ENCODE measurements at places on chromosomes 2 and 18.

- no peak for DNase-seq
Observed at GRCh38 chr2:100588071-100588786, 25.4 kb downstream of the PDCL3 start.

DNA sequence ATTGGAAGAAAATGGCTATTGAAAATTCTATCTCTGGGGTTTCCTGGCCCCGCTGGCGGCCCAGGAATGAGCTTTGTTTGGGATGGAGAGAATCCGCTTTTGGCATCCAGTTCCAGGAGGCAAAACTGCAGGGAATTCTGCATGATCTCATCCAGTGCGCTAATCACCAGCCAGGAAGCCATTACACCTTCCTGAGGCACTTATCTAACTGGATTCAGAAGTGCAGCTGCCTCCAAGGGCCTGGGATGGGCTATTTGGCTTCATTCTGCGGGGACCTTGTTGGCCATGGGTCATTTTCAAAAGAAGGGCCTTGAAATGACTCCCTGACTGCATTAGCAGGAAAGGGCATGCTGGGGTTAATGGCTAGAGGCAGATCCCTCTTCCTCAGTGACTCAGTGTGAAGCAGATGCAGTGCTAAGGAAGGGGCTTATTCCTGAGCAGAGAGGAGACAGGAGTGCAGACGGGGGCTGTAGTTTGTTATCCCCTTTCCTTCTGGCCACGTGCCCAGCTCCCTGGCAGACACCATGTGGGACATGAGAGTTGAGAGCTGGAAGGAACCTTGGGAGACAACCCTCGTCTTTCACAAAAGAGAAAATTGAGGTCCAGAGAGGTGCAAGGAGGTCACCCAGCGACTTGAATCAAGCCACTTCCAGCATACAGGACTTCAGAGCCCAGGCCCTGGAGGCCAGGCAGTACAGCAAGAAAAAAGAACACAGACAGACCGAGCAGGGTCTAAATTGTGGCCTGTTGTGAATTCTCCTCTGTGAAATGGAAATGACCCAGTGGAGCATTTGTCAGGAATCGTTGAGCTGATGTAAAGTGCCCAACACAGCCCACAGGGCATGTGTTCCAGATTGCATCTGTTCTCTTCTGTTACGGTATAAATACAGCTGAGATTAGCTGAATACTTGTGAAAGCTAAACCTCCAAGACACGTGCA lies 161.8 kb downstream of the PRKCE start:
- DNase-seq, result no peak

DNA sequence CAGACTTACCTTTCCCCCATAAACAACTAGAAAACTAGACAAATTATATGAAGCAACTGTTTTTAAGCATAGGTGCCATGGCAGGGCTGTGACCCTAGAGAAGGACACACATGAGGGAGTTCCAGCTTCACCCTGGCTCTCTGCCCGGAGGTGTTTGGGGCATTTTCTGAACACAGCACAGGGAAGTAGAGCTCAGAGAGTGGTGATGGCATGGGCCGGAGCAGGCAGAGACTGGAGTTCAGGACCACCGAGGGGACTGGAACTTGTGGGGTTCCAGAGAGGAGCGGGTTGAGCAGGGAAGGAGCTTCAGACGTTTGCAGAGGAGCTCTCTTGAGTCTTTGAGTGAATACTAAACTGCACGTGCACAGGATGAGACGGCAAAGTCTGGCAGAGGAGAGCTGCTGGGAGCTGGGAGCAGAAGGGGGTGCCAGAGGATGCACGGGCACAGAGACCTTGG lies 26.5 kb upstream of the KLF11 start:
- no peak for DNase-seq

DNA sequence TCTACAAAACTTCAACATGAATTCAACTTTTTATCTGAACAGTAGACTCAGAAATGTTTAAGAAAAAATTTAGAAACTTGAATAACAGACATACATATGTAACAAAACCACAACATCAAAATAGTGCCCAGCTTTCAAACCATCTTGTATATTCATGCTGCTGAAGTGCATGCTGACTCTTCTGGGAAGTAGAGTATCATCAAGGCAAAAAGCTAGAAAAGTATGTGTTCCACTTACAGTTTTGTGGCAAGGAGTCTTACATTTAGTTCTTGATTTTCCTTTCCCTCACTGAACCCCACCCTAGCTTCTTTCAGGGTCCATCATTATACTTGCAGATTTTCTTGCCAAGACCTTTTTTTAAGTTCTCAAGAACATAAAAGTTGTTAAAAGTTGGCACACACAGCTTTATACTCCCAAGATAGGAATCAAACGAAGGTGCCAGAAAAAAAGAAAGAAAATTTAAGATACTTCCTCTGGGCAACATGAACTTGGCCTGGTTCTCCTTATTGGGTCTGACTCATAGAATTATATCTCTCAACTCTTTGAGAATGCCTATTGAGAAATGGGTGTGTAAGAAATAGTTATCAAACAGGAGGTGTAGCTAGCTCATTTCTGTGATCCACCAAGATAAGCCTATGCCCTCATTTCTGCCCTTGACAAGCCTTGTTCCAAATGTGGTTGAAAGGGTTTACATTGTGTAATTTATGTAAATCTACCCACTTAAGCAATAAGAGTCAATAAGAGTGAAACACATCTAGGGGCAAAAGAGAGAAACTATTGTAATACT lies 667.6 kb upstream of the ACVR2A start:
- DNase-seq, result no peak

DNA sequence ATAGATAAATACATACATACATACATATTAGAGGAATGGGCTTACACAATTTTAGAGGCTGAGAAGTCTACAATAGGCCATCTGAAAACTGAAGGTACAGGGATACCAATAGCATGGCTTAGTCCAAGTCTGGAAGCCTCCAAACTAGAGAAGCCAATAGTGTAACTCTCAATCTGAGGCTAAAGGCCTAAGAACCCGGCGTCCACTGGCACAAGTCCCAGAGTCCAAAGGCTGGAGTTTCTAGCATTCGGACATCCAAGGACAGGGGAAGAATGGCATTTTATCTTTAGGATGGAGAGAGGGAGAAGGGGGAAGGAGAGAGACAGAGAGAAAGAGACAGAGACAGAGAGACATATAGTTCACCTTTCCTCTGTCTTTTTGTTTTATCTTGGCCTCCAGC lies 63.7 kb upstream of the SYT4 start:
- DNase-seq, result no peak

DNA sequence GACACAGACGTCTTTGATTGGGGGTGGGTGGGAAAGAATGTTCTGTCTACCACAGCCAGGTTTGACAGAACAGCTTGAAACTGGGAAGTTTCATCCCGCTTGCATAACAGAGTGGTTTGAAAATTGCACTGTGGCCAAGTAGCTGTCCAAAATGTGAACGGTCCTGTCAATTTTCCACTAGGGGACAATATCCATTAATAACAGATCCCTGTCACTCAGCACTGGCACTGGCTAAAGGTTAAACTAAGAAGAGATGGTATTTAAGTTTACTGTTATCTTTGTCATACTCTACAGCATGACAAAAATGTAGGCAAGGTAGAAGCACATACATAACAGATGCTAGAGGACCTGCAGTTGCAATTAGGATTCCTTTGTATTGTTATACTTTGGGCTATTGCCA lies 55.6 kb upstream of the ACMSD start:
- peak; percentile 40 for DNase-seq

- DNase-seq, result no peak
Observed at GRCh38 chr2:238412067-238412767, 14.5 kb upstream of the ASB1 start.

DNA sequence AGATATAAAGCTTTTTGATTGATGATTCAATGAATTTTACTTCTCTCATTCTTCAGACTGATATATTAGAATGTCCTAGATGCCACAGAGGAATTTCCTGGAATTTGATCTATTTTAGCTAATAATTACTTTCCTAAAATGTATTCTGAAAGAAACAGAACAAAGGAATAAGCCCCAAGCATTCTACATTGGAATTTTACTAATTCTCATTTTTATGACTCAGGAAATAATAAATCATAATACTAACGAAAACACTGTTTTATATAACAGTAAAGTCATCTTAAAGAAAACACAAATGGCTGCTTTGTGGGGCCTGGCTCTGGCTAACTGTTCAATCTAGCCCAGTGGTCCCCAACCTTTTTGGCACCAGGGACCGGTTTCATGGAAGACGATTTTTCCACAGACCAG lies 68.6 kb upstream of the LPIN2 start:
- no peak for DNase-seq

DNA sequence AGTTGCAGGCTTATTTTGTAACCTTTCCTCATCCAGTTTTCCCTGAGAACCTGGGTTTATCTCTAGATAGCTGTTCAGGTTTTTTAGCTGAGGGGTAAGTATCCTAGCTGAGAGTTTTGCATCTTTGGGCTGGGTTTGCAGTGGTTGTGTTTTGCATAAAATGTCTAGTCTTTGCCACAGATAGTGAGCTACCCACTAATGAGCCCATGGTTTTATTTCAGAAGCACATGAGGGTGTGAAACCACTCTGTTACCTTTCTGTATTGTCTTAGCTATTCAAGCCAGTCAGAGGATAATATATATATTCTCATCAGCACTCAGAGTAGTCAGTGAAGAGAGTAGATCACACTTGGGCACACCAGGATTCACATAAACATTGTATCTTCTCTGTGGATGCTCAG lies 24.6 kb upstream of the TXNDC2 start:
- DNase-seq, result no peak

GRCh38 chr18:43794363-43794762 lies 517.1 kb upstream of the SYT4 start:
- no peak for DNase-seq
